Activated naive CD4-positive, alpha-beta T cell (primary cell): ENCODE measurements at places on chromosomes 16 and 17.

DNA sequence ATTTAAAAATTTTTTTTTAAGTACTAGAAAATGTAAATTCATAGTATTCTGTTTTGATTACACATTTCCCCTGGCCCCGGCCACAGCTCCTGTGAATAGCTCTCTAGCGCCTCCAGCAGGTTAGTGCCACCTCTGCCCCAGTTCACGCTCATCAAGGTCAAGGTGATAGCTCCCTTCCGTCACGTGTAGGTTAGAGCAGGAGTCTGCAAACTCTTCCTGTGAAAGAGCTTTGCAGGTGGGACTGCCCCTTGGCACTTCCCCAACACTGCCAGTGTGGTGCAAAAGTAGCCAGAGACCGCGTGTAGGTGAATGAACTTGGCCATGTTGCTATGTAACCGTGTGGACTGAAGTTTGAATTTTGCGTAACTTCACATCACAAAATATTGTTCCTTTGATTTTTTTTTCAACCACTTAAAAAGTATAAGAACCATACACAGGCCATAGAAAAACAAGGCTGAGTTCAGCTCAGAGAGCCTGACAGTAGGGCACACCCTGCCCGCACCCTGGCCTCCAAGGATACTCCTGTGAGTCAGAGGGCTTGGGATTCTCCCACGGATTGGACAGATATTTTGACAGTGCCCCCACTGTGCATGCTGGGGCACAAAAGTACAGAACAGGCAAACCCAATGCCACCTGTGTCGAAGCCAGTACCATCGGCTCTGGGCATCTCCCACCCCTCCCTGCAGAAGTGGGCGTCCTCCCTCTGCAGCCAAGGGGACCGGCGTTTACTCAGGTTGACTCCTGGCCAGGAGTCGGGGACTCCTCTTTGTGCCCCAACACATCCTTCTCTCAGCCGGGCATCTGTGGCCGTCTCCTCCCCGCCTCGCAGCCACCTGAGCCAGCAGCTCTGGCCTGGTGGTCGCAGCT, 92.0 kb upstream of the CHMP6 start:
- peak; percentile 48 for DNase-seq

GRCh38 chr16:1069154-1069553, 3.4 kb upstream of the SSTR5 start:
- DNase-seq = no peak

- no peak for DNase-seq
These were observed 22.5 kb upstream of the MAF start for GRCh38 chr16:79623062-79623461.

GRCh38 chr16:77910021-77910420, 112.3 kb upstream of the CLEC3A start:
- DNase-seq = no peak

DNA sequence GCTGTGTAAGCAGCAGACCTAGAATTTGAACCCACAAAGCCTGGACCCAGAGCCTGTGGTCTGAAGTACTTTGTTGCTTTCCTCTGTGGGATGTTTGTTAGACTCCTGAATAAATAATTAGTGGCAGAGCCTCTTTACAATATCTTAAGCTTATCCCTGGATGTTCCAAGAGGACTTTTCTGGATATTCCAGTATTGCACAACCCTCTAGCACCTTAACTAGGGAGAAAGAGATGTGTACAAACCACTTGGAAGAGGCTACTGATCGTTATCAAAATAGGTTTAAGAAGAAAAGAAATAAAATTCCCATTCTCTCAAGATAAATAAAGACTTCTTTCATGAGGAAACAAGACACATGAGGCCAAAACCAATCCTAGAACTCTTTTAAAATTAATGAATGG, 632.4 kb downstream of the CDH11 start:
- DNase-seq = no peak

DNA sequence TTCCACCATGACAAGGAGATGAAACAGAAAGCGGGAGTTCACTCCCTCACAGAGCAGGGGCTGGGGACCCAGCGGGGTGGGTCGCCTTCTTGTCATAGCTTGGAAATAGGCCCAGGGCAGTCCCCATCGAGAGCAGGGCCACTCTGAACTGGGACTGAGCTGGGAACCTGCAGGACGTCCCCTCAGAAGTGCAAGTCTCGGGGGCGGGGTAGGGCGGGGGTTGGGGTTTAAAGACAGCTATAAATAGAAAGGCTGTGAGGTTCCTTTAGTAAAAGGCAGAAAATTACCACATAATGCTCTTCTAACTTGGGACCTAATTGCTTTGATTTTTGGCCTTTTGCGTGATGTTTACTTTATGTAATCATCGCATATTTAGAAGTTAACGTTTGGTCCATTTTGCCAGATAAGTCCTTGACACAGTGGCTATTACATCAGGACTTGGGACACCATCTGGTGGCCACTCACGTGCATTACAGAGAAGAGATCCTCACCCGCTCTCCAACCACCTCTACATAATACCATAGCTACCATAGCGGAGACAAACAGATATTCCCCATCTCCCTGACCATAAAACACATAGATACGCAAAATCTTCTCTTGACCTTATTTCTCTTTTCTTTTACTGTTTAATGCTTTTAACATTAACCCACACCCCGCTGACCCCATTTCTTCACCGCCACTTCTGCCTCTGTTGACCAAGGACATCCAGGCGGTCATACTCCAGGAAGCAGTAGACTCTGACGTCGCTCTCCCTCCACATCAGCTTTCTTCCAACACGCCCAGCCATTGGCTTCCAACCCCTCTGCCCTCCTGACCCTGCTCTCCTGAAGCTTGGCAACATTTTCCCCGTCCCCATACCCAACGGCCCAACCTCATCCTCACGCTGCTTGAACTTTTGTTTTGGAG, 27.5 kb upstream of the PIK3R6 start:
- DNase-seq = no peak

GRCh38 chr16:54204756-54205155, 81.8 kb downstream of the IRX3 start:
- DNase-seq = no peak

DNA sequence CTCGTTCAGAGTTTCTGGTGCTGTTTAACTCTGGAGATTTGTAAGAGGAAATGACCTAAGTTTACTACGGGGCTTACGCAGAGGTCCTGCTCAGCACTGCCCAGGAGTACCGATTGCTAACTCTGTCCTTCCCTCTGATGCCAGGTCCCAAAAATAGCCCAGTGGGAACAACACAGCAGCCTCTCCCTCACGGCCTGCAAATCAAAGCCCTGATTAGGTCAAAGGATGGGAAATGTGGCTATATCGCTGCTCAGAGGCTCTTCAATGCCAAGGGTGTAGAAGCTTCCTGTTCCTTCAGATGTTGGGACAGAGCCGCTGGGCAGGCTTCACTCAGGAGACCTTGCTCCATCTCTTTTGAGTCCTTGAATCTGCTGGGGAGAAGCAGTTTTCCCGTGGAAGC, 174.2 kb upstream of the KCNJ16 start:
- no peak for DNase-seq

GRCh38 chr17:4344926-4345325, 21.5 kb downstream of the UBE2G1 start:
- no peak for DNase-seq

DNA sequence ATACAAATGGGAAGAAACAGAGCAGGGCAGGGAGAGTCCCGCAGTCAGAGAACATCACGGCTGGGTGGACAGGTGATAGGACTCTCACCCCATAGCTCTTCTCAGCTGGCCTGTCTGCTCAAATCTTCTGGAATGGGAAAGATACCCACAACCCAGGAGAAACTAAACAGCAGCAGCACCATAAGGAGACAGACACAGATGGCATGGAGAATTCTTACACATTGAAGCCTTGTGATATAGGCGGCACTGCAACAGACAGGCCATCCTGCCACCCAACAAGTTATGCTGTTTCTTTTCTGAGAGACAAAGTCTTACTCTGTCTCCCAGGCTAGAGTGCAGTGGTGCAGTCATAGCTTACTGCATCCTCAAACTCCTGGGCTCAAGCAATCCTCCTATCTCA, 8.6 kb upstream of the ANKRD40CL start:
- no peak for DNase-seq

DNA sequence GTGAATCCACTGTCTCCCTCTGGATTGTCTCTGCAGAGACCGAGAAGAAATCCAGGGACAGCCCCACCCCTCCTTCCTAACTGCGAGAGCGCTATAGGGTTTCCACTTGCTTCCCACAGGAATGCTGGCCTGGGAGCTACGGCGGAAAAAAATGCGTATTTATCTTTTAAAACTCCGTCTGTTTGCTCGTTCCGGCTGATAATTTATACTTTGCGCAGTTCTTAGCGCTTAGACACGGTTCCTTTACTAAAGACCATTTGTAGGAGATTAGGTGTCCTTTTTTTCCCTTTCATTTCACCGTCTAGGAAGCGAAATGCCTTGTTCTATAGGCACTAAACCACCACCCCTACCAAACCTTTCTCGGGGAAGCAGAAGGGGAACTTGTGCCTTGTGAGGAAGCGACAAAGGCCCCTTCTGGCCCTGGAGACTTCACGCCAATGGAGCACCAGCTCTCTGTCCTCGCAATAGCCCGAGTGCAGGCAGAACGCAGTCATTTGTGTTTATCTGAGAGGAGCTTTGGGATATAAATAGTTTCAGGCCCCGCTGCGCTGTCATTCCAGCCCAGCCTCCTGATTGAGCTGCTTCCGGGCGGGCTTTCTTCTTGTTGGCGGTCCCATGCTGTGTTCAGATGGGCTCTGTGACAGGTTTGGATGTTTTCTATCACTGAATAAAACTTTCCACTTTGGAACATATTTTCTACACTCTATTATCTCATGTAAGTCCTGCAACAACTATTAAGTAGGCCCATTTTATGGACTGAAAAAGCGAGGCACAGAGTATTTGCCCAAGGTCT, 791 bp upstream of the SUPT4H1 start:
- DNase-seq = no peak

GRCh38 chr17:31499771-31500554, 108.5 kb downstream of the RAB11FIP4 start:
- no peak for DNase-seq

GRCh38 chr17:72900654-72900971, 191.9 kb downstream of the SLC39A11 start:
- no peak for DNase-seq

GRCh38 chr16:69111216-69111875, 5.9 kb downstream of the HAS3 start:
- no peak for DNase-seq
